Right forelimb (tissue), 1 donor: ENCODE measurements at places on chromosomes 11 and 22.

- no peak for DNase-seq
These were observed 7.3 kb downstream of the CADM1 start for GRCh38 chr11:115496892-115497291.

GRCh38 chr11:12393691-12394090, 16.3 kb downstream of the PARVA start:
- no peak for DNase-seq

GRCh38 chr22:42991010-42991651, 23.8 kb downstream of the PACSIN2 start:
- DNase-seq, result no peak

- DNase-seq, result no peak
These were observed 116.5 kb upstream of the MTNR1B start for GRCh38 chr11:92852946-92853345.

- no peak for DNase-seq
These were observed 17.3 kb upstream of the RAG1 start for GRCh38 chr11:36550385-36551115.

GRCh38 chr11:130601141-130601540, 152.7 kb downstream of the ADAMTS15 start:
- no peak for DNase-seq

DNA sequence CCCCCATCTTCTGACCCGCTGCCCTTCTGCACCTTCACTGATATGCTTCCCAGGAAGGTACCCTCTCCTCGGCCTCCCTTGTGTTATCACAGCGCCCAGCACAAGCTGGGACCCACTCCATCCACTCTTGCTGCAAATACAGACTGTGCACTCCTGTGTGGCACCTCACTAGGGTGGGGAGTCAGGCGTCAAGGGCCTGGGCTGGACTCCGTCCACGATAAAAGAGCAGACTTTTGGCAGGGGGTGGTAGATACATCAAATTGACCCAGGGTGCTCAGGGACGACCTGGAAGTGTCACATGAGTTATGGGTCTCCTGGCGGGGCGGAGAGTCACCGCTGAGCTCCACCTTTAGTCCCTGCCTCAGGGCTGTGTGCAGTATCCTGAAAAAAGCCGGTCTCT, 908 bp downstream of the TRPM5 start:
- no peak for DNase-seq

DNA sequence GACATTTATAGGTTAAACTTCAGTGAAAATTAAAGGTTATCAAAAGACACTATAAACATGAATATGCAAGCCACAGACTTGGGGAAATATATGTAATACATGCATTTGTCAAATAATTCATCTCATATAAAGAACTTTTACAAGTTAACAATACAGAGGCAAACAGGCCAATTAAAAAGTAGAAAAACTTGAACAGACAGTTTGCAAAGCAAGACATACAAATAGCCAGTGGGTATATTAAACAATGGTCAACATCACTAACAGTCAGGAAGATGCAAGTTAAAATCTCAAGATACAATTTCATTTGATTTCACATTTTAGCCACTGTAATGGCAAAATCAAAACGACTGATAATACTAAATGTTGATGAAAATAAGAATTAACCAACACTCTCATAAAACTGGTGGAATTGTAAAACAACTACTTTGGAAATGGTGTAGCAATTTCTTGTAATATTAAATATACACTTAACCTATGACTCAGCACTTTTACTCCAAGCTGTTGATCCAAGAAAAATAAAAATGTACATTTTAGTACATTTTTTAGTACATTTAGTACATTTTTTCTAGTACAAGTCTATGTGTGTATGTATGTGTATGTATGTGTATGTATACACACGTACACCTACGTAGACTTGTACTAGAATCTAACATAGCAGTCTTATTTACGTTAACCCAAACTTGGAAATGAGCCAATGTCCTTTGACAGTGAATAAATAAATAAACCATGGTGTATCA, 62.8 kb downstream of the LRRC74B start:
- DNase-seq, result no peak

DNA sequence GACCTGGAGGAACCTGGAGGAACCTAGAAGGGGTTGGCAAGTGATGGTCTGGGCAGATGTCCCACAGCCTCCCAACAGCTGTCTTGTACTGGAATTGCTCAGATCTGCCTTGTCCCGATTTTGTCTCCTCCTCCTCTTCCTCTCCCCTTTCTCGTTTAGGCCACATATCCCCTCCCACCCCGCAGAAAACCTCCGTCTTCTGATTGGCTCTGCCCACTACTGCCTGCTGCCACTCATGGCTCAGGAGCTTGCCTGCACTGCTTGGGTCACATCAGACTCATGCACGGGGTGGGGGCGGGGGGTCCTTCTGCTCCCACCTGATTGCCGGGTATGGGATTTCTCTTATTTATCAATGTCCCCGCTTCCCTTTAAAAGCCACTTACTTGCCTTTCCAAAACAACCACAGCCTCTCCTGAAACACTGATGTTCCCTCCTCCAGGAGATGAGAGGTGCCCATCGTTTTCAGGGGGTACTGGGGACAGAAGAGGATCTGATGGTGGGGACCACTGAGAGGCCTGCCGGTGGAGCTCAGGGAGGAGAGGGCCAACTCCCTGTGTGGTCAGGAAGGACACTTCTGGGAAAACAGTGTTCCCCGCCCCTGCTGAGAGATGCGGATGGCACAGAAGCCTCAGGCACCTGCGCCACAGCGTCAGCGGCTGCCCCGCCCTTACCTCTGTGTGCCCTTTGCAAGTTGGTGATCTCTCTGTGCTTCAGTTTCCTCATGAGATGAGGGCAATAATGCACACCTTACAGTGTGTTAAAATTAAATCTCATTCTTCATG, 14.7 kb downstream of the TOM1 start:
- DNase-seq, result no peak

DNA sequence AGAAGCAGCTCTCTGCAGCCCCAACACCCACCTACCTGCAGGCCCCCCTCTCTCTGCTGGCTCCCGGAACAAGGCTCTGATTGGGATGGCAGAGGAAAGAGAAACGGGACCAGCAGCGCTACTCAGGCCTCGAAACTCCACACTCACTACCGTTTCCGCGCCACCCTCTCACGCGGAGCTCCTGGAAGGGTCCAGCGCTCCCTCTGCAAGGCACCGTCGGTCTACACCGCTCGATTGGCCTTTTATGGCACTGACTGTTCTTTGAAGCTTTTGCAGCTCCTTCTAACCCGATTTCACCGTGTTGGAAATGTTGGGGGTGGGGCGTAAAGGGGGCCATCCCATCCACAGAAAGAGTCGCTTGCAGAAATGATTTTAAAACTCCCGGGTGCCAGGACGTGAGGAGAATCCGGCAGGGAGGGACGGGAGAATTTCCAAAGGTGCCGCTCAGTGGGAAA, 323 bp upstream of the PANX1 start:
- no peak for DNase-seq

DNA sequence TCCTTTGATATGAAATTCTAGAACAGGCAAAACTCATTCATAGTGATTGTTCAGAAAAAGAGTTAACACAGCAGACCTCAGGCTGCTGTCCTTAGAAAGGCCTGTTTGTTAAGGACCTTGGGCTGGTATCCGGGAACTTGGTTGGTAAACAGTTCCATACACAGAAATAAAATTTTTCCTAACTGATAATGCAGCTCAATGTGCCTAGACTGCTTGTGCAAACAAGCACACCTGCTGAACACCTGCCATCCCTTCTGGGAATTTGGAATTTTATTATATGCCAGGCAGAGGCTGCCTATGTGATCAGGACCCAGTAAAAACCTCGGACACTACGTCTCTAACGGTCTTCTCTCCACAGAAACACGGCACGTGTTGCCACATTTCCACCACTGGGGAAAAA, 11.5 kb downstream of the THAP12 start:
- DNase-seq, result no peak

- no peak for DNase-seq
These were observed 148.9 kb downstream of the TENM4 start for GRCh38 chr11:79291948-79292347.

DNA sequence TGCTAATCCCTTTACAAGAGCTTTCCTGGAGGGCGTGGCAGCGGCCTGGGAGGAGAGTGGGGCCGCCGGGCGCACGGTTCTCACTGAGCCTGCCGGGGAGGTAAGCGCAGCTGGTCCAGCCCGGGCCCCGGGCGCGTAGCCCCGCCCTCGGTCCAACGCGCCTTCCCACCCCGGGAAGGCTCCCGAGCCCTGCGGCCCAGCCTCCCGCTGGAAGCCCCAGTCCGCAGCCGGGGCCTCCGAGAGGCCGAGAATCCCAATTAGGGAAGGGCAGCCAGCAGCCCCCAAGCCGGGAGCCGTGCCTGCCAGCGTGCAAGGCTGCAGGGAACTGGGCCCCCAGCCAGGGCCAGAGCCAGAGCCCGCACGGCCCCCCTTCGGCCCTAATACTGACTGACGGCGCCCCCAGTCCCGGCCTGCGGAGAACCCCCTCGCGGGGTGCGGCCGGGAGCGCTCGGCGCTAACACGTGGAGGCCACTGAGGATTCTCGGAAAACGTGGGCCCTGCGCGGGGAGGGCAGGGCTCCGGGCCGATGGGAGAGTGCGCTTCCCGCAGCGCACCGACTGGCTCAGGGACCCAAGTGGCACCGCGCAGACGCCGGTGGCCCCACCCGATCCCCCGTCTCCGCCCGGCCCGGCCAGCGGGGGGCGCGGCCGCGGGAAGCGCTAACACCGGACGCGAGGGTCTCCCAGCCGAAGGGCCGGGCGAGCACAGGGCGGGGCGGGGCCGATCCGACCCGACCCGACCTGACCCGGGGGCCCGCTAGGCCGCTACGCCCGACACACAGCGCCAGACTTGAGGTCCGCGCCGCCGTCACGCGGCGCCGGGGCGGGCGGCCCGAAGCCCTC, 5.7 kb downstream of the ZFTA start:
- DNase-seq, result peak; percentile 81

DNA sequence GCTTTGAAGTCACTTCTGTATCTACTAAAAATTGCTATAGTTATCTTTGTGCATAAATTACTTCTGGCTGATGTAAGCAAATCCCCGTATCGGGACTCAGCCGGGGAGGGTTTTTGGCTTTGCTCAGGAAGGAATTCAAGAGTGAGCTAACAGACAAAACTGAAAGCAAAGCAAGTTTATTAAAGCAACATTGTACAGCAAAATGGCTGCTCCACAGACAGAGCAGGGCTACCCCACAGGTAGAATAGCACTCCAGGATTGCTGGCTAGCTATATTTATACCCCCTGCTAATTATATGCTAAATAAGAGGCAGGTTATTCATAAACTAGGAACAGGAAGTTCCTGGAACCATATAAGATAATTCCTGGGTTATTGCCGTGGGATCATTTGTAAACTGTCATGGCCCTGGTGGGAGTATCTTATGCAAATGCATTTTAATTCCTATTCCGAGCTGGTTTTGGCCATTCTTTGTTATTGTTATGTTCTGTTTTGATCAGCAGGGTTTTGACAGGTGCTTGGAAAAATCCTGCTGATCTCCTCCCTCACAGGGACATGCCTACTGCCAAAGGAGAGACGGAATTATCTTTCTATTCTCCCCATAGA, 15.2 kb downstream of the MIF start:
- no peak for DNase-seq

DNA sequence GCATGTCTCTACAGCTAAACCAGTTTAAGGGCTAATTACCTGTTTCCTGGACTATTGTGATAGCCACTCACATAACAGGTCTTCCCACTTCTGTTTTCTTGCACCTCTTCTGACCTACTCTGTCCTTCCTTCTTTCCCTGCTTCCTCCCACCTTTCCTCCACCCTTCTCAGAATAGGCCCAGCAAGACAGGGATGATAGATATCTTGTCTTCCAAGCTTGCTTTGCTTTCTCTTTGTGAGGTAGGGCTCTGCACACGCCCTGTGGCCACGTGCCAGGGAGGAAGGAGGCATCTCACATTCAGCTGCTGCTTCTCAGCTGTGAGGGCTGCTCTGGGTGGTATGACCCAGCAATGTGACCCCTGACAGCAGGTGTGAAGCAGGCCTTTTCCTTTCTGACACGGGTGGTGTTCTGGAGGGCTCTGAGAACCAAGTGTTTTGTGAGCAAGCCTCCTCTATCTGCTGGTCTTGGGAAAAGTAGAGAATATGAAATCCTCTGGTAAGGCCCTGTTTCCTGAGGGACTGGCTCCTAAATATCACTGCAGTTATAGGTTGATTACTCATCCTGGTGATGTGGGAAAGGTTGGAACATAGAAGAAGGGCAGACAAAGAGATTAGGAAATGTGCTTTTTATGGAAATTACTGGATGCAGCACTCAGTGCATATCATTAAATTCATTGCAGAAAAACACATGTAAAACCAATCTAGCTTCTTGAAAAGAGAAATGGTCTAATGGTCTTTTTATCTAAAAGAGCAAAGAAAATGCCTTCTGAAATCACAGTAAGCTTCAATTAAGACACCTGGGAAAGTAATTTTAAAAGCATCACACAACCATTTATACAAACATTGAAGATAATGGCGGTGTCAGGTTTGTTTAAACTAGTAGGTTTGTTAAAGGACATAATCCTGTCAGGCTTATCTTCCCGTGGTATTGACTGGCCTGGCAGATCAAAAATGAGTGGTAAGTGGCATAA, 8.5 kb downstream of the AMOTL1 start:
- no peak for DNase-seq

- DNase-seq, result peak; percentile 87
These were observed 4.5 kb upstream of the BCL9L start for GRCh38 chr11:118930094-118930712.

GRCh38 chr11:849951-850774, 7.5 kb downstream of the TSPAN4 start:
- DNase-seq, result no peak

DNA sequence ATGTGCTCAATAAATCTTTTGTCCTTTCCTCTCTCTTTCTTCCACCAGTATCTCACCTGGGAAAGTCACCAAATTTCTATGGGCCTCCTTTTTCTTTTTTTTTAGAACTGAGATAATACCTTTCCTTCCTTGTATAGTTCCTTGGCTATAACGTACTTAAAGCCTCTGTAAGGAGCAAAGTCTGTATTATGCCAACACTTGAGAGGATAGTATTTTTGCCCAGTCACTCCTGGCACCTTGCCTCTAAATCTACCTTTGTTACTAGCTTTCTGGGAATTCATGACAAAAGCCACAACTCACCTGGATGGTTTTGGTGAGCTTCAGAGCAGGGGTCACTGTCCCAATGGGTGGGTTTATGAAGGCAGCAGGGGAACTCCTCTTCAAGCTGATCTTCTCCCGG, 12.2 kb downstream of the POLDIP3 start:
- no peak for DNase-seq

DNA sequence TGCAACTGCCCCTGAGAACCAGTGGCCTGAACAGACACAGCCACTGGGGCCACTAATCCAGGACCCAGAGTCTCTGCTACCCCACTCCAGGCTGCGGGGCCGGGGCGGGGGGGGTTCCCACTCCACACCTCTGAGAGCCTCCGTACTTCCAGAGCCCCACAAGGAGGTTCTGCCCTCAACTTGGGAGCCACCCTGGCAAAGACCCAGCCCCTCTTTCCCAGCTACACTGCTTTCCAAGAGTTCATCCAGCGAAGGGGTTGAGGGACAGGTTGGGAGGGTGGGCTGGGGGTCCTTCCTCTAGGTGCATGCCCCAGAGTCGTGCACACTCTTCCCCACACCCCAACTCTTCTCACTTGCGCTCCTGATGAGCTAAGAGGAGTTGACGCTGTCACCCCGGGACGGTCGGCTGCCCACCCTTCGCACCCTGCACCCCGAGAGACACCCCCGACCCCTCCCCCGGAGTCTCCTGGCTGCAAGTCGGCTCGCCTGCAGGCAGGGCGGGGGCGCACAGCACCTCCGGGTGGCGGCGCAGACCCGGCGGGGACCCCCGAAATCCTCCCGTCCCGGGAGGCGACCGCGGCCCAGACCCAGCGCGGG, 531 bp downstream of the RAB3IL1 start:
- peak; percentile 54 for DNase-seq

- peak; percentile 67 for DNase-seq
These were observed 12.5 kb upstream of the MB start for GRCh38 chr22:35629406-35630216.
